ENCODE measurements at places on chromosomes 3 and 15.

GRCh38 chr3:12483410-12483809, 870 bp upstream of the TSEN2 start:
- peak; percentile 60 for DNase-seq

DNA sequence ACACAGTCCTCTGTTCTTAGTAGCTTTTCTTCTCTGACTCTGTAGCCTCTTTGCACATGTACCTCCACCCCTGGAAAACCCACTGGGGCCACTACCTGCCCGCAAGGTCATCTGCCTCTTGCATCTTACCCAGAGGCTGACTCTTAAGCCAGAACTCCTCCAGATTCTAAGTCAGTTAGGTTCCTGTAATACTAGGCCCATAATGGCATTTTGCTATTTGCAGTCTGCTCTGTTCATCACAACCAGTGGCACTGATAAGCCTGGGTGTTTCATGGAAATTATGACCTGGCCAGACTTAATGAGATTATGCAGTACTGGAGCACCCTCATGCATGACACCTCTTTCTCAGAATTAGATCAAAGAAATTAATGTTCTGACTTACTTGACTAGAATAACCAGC, 31.7 kb upstream of the ATG7 start:
- no peak for DNase-seq

GRCh38 chr3:95351158-95351557, 1288.3 kb downstream of the NSUN3 start:
- no peak for DNase-seq

DNA sequence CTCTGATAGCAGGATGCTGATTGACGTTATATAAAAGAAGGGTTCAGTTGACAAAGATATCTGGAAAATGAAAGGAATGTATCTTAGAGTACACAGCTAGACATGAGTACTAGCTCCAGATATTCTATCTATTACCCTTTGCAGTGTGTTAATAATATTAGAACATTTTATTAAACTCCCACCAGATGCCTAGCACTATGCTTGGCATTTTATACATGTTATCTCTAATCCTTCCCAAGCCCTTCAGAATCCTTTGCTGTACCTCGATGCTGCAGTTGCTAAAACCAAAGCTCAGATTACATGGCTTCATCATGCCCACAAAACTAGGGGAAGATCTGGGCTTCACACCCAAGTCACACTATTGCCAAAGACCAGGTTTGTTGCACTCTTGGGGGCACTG, 350.1 kb upstream of the AZI2 start:
- DNase-seq = no peak

- DNase-seq = peak; percentile 49
Observed at GRCh38 chr15:101063891-101064794, 145.0 kb downstream of the LRRK1 start.

GRCh38 chr3:146431240-146431639, 38.1 kb downstream of the PLSCR2 start:
- no peak for DNase-seq

- no peak for DNase-seq
Observed at GRCh38 chr3:188949996-188950395, 221.8 kb upstream of the TPRG1 start.

DNA sequence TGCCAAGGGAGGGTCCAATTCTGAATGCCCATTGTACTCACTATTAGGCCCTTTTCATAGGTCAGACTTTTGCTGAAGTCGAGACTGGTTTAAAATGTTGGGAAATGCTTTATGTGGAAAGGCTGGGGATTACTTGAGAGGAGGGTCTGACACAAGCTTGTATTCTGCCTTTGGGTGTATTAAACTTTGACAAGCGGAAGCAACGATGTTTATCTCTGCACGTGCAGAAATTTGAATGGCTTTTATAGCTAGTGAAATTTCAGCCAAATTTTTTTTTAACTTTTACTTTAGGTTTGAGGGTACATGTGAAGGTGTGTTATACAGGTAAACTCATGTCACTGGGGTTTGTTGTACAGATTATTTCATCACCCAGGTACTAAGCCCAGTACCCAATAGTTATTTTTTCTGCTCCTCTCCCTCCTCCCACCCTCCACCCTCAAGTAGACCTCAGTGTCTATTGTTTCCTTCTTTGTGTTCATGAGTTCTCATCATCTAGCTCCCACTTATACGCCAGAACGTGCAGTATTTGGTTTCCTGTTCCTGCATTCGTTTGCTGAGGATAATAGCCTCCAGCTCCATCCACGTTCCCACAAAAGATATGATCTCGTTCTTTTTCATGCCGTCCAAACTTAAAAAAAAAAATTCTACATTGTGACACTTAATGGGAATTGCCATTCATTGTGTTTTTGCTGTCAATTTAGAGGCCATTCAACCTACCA, 223.0 kb upstream of the BHLHE40 start:
- no peak for DNase-seq

- DNase-seq = no peak
Observed at GRCh38 chr15:87498560-87498959, 758.0 kb downstream of the NTRK3 start.

GRCh38 chr15:74630284-74631086, 14.8 kb downstream of the CLK3 start:
- no peak for DNase-seq

DNA sequence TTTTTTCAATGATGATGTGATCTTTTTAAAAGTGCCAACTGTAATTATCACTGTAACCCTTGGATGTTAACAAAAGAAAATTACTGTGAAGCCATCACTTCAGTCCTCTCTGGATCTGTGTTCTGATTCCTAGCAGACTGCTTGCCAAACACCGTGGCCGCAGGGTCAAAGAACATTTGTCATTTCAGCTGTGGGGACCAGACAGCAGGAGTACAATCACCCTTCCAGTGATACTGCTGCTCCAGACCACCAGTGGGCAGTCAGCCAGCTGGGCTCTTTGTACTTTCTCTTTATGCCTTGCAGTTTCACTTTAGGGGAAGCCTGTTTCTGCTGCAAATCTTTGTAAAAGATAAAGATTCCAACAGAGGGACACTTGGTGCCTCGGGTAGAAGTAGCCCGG, 770.0 kb downstream of the GRM7 start:
- no peak for DNase-seq

GRCh38 chr3:28134792-28135375, 106.5 kb upstream of the CMC1 start:
- DNase-seq = no peak

DNA sequence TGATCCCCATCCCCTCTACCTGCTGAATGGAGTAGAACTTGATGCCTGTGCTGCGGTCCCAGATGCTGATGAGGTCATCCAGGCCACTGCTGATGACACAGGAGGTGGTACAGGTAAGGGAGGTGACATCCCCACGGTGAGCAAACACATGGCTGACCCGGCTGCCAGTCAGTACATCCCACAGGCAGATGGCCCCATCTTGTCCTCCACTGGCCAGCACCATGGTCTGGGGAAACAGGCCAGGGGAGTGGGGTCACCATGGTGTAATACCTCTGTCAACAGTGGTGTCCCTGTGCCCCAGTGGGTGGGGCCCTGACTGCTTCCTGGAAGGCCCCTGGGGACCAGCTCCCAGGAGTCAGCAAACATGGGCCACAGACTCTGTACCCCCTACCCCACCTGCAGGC, 33.3 kb downstream of the PTPN23 start:
- no peak for DNase-seq

- DNase-seq = no peak
Observed at GRCh38 chr3:127000761-127001160, 17.8 kb downstream of the PLXNA1 start.

DNA sequence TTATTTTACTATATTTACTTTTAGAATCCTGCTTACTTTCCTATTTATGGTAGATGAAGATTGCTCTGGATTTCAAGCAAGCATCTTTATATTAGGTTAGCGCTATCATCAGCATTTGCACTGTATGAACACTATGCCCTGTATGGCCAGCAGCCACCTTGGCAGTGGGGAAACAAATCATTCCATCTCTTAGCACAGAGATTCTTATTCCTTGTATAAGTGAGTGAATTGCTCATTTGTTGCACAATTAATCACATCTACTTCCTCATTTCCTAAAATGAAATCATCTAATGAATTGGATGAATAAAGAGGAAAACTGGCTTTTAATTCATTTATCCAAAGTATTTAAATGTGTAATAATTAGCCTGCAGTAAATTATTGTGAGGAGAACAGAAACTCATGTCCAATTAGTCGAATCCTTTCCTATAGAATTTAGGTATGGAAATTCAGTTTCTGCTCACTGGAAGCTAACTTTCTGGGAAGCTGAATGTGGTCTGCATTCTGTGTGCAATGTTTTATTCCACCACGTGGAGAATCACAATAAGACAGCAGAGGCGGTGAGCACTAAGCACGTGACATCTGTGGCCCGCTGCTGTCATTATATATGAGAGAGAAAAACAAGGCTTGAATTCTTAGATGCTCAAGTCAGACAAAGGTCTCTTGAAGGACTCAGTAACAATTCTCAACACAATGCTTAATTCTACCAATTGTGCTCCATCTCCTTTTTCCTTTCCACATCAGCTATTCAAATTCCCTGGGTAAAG, 93.4 kb downstream of the PEX5L start:
- DNase-seq = no peak

DNA sequence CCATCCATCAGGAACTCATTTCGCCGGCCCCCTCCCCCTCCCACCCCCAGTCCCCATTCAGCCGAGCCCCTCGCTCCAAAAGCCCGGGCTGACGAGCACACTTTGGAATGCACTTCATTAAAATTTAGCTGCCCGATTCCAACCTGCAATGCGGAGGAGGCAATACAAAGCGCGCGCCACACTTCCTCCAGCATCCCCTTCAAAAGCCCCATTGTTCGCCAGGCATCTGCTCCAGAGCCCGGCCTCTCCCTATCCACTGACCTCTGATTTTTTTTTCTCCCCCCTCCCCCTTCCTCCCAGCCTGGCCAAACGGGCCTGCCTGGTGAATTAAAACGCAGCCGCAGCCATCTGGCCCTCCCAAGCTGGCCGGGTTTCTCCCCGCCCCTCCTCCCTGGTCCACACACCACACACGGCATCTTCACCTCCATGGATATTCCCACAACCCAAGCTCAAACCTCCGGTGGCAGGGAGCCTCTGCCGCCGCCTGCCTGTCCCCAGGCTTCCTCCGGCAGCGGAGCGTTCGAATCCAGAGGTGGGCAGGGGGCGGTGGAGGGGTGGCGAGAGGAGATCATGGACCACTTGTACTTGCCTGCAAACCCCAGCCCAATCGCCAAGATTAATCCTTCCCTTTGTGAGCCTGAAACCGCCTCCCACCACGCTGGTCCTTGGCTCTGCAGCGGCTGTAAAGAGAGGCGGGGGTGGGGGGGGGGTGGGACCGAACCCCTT, 441.3 kb downstream of the MAGI1 start:
- peak; percentile 83 for DNase-seq

DNA sequence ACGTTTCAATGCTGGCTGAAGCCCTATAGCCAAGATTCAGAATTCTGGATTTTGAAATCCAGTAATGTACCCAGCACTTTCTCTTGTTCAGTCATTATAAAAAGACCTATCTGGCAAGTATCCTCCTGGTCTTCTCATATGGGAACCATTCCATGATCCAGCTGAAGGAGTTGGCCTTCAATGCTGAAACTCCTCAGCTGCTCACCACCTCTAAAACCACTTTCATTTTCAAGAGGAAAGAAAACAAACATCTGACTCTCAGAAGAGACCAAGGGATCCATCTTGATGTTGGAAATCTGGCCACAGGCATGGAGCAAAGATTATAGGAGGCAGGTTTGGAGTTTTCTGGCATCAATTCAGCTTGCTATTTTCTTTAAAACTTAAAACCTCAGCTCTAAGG, 235.4 kb downstream of the FMN1 start:
- DNase-seq = no peak

- no peak for DNase-seq
Observed at GRCh38 chr3:106063909-106064308, 195.1 kb upstream of the CBLB start.

- no peak for DNase-seq
Observed at GRCh38 chr3:150727653-150728502, 24.2 kb upstream of the ERICH6 start.

GRCh38 chr15:100703671-100704070, 101.3 kb downstream of the ASB7 start:
- DNase-seq = no peak

DNA sequence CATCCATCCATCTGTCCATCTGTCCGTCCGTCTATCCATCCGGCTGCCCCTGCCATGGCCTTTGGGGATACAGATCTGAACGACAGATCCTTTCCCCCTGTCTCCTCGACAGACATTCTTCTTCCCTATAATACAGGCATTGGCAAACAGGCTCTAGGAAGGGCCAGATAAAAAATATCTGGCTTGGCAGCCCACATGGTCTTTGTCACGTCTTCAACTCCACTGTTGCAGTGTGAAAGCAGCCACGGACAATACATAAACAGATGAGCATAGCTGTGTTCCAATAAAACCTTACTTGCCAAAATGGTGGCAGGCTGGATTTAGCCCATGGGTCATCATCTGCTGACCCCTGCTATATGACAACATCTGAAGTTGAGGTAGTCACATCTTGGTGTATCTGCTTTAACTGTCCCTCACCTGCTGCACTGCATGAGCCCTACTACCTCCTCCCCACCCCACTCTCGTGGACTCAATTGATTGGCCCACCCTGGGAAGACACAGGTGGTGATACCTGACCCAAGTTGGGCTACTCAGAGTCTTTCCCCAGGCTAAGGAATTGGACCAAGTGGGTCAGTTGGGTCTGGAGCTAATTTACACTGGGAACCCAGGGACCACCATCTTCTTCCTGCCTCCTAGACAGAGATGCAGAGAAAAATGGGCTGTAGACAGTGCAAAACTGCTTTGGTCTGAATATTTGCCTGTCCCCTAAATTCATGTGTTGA, 128.4 kb upstream of the SMAD3 start:
- no peak for DNase-seq

- peak; percentile 76 for DNase-seq
Observed at GRCh38 chr15:68650901-68651709, 72.3 kb downstream of the CORO2B start.

DNA sequence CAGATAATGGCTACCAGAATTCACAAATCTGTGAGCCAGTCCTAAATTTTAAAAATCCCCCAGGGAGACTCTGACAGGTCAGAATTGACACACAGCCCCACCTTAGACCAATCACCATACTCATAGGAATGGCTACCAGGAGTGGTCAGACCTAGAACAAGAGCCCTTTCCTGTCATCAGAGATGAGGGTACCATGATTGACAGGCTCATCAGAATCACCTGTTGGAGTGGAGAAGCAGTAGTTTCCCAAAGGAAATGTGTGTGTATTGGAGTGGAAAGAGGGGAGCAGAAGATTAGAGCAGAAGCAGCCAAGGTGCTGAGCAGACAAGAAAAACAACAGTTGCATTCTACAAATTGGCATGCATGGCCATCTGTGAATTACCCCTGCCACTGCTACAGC, 27.0 kb upstream of the SSR3 start:
- DNase-seq = no peak

- no peak for DNase-seq
Observed at GRCh38 chr3:177580437-177580836, 383.2 kb upstream of the TBL1XR1 start.

- no peak for DNase-seq
Observed at GRCh38 chr3:70829092-70829491, 516.7 kb upstream of the MDFIC2 start.
